ENCODE measurements at places on chromosomes 2 and 18. TPM values are rescaled to one million over a fixed set of nuclear protein-coding genes. Genes with fewer than 3 reads are reported as not detected.

The STARD6 gene
- total RNA-seq, result not detected

GRCh38 chr2:42924418-42924886 is 132.1 kb upstream of the HAAO start:
- DNase-seq, result no peak

The KANSL3 gene
- total RNA-seq, result 53.1 TPM

The CLEC4F gene
- total RNA-seq, result not detected

- DNase-seq, result no peak
Observed at GRCh38 chr2:163877316-163877715, 141.5 kb upstream of the FIGN start.

GRCh38 chr2:41763141-41763540 is 284.7 kb upstream of the PKDCC start:
- no peak for DNase-seq

GRCh38 chr18:2843146-2843545 is 3.7 kb upstream of the EMILIN2 start:
- DNase-seq, result no peak

The CNDP1 gene
- total RNA-seq, result not detected

- no peak for DNase-seq
Observed at GRCh38 chr2:97974471-97974870, 21.3 kb downstream of the TMEM131 start.

DNA sequence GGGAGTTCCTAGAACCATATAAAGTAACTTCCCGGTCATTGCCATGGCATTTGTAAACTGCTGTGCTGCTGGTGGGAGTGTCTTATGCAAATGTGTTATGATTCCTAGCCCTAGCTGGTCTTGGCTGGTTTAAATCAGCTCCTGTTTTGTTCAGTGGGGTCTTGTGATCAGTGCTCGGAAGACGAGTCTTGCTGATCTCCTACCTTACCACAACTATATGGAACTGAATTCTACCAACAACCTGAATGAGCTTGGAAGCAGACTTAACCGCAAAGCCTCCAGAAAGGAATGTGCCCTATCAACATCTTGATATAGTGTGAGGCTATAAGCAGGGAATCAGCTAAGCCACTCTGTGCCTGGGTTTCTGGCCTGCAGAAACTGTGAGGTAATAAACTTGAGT is 33.5 kb downstream of the POLE4 start:
- no peak for DNase-seq

DNA sequence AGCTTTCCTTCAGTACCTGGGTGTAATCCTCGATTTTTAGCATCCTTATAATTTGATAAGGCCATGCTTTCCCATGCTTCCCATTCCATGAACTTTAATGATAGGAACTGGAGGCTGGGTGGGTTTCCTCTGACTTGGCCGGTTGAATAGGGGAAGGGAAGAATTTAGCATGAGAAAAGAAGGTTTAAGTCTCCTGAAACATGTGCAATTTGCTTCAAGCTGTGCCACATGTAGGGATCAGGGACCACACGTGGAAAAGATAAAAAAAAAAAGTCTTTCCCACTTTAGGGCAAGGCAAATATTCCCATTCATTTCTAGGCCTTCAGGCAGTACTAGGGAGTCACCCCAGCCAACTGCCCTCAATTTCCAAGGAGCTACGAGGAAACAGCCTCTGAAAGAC is 900.3 kb downstream of the DSC3 start:
- DNase-seq, result no peak

DNA sequence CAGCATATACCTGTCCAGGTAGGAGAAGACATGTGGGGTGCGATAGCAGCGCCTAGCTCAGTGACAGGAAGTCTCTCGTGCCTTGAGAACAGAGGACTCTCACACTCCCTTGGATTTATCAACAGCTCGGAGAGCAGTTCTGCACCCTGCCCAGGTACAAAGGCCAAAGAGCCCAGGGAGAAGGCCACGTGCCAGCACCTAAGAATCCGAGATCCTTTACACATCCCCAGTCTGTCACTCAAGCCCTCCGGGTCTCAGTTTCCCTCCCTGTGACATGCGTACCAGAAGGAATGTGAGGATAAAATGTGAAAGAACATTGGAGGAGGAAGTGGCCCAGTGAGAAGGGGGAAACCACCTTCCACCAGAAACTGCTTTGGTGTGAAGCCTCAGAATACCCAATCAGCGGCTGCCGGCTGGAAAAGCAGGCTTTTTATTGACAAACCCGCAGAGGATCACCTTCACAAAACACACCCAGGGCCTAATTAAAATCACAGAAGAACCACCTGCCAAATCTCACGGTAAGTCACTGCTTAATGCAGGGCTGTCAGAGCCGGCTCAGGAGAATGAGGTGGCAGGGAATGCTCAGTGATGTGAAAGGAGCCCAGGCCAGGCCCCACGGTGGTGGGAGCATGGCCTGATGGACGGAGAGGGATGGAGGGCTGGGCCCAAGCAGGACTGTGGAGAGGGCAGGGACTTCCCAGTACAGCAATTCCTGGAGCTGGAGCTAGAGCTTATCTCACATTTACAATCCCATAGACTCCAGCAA is 66.3 kb downstream of the MYO5B start:
- peak; percentile 52 for DNase-seq

DNA sequence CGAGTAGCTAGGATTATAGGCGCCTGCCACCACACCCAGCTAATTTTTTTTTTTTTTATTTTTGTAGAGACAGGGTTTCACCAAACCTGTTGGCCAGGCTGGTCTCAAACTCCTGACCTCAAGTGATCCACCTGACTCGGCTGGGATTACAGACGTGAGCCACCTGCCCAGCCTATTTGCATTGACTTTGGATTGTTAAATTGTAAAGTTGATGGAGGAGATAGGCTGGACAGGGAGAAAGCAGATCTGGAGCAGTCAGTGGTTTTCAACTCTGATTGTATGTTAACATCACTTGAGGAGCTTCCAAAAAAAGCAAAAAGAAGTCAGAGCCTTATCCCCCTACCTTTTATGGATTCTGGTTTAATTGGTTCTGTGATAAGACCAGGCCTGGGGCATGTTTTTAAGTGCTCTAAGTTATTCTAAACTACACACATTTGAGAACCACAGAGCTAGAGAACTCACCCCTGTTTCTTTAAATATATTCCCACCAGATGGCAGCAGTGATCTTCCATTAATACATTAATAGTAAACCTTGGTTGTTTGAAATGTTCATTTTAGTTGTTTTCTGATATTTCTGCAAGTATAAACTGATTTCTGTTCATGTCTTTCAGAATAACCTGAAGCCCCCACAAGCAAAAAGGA is 7.5 kb downstream of the C2orf49 start:
- no peak for DNase-seq

GRCh38 chr2:103165836-103166235 is 404.0 kb downstream of the TMEM182 start:
- DNase-seq, result no peak

DNA sequence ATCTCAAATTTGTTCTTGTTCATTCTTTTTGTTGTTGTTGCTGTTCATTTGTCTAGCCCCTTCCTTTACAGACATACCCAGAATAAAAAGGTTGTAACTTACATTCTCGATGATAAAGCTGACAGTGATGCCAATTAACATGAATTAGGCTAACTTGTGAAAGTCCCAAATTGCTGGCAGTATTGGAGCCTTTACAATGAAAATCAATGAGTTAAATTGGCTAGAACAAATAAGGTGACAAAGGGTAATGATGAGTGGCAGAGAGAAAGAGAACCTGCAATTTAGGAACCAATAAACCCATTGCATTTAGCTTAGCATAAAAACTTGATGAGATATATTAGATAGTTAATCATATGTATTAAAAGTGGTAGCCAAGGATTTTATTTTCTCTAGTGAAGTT is 521.0 kb downstream of the ADCYAP1 start:
- no peak for DNase-seq

The ATP6V1C2 gene
- 0.66 TPM for total RNA-seq

Data from breast epithelium (tissue), 4 donors.